ENCODE measurements at places on chromosomes 3 and 15.

- DNase-seq, result no peak
These were observed 22.8 kb downstream of the C2CD4A start for GRCh38 chr15:62089616-62090015.

GRCh38 chr15:67707520-67708283, 117.6 kb upstream of the SKOR1 start:
- DNase-seq, result no peak

DNA sequence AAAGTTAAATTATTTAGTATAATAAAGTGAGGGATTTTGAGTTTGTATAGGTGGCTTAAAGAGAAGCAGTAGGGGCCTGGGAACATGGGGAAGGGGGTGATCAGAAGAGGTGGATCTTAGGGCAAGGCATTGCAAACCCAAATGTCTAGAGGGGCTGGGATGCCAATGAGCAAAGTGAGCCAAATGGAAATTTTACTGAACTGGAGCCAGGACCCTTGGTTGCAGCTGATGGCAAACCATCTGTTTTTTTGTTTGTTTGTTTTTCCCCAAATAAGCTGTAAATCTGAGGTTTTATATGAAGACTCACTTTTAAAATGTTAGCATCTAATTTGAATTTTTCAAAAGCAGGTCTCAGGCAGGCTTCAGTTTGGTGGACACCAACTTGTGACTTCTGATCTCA, 14.8 kb upstream of the PARP14 start:
- no peak for DNase-seq

DNA sequence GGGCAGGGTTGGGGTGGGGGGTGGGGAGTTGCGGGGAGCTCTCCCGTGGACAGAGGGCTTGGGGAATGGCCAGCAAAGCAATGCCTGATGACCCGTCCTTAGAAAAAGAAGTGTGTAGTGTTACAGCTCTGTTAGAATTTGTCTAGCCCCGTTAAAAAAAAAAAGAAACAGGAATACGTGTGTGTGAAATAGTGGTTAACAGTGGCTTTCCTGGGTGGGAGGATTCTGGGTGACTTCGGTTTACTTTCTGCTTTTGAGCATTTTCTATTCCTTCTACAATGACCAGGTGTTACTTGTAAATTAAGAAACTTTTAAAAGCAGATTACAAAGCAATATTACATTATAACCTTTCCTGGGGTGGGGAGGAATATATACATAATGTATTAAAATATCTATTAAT, 25.0 kb downstream of the H1-8 start:
- no peak for DNase-seq

GRCh38 chr3:45365060-45365459, 23.3 kb upstream of the LARS2 start:
- DNase-seq, result no peak

DNA sequence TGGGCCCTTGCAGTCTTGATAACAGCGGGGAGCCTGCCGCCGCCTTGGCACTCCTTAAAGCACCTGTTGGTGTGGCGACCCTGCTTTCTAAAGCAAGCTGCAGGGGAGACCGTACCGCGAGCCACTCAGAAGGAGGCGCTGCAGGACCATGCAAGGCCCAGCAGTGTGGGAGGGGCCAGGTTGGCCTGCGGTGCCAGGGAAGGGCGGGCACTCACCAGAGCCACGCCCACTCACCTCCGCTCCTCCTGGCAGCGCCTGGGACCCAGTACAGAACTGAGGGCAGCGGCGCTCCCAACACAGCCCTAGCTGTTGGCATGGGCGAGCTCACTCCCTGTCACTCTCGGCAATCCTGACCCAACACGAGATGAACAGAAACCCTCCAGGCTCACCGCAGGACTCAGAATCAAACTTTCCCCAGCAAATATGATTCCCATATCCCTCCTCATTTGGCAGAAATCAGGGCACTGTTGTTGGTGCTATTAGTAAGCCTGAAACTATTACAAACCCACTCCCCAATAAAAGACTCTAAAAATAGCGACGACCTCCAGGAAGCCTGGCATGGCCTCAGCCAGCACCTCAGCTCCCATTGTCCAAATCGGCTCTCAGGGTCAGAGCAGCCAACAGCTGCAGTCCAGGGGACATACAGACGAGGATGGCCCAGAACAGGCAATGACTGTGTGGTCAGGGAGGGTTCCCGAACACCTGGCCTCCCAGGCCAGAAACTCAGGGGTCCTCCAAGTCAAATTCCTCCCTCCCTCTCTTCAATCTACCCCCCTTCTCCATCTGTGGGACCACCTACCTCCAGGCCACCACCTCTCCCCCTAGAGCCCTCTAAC, 77.2 kb downstream of the TBC1D2B start:
- DNase-seq, result no peak

DNA sequence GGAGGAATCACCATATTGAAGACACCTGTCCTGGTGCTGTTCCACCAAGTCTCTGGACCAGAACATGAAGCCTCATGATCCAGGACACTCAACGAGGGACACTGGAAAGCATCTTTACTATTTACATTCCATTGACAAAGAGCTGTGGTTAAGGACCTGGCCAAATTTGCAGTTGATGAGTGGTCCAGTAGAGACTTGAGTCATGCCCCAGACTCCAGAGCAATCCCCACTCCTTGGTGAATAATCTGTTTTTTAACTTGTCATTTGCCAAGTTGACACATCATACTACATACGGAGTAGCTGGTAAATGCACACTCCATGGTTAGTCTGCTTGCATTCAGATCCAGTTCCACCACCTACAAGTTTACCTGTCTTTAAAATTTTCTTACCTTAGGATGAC, 1.2 kb upstream of the COL6A6 start:
- DNase-seq, result no peak

DNA sequence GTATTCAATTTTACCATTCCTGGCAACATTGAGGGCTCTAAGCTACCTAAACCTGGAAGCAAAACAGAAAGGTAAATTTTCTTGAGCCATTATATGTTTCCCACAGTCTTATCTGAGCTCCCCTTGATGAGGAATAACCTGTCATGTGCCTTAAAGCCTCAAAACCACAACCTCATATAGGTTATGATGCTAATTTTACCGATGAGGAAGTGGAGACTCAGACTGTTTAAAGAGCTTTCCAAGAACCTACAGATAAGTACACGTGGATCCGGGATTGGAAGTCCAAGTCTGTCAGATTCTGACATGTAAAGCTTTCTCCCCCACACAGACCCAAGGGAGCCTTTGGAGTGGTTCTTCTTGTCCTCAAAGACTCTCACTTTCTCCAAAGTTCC, 140.5 kb downstream of the SEMA6D start:
- no peak for DNase-seq

GRCh38 chr15:36814105-36814504, 234.7 kb downstream of the CDIN1 start:
- no peak for DNase-seq

DNA sequence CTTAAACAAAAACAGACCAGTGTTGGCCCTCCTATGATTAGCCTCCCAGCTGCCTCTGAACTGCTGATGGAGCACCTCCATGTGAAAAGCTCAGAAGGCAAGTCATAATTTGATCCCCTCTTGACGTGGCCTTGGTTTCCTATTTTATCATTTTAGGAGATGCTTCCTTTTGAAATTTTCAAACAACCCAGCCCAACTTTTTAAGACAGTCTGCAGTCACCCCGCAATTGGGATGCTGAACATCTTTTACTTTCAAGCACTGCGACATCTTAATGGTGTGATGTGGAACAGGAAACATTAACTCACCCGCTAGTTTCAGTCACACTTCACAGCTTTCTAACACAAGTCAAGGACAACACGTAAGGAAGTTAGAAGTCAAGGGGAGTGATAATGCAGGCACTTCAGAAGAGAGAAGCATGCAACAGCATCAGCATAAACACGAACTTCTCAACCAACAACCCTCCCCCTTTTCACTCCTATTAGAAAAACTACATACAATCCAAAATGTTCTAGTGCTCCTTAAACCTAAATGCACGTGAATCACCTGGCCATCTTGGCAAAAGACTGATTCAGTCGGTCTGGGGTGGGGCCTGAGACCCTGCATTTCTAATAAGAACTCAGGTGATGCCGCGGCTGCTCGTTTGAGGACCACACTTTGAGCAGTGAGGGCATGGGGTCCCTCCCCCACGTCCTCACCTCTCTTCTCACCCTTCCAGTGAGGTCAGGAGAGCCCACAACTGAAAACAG, 161.5 kb downstream of the FOXP1 start:
- DNase-seq, result no peak

- no peak for DNase-seq
These were observed 626.8 kb downstream of the GRM7 start for GRCh38 chr3:7487763-7488162.

DNA sequence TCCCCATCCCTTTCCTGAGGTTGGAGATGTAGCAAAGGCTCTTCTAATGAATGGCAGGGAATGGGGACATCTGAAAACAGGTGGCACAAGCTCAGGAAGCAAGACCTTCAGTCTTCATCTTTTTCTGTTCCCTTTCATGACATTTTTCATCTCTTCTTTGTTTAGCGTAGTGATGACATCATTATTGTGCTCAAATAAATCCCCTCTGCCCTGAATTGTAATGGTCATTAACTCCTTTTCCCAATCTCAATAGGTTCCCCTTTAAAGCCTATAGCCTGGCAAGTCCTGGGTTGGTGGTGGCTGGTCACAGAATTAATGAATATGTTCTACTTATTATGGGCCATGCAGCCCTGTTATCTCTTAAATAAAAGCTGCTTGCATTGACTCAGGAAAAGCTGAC, 21.4 kb downstream of the TF start:
- DNase-seq, result no peak
